Ascending aorta (tissue), 2 donors: ENCODE measurements at places on chromosomes 6 and 20.

GRCh38 chr6:43075670-43076463 lies at the start of gene PTK7:
Gene PTK7, plus strand, starts transcription at chr6:43076314. Its CDS starts 175 bp downstream, at chr6:43076489.
- DNase-seq, result no peak

DNA sequence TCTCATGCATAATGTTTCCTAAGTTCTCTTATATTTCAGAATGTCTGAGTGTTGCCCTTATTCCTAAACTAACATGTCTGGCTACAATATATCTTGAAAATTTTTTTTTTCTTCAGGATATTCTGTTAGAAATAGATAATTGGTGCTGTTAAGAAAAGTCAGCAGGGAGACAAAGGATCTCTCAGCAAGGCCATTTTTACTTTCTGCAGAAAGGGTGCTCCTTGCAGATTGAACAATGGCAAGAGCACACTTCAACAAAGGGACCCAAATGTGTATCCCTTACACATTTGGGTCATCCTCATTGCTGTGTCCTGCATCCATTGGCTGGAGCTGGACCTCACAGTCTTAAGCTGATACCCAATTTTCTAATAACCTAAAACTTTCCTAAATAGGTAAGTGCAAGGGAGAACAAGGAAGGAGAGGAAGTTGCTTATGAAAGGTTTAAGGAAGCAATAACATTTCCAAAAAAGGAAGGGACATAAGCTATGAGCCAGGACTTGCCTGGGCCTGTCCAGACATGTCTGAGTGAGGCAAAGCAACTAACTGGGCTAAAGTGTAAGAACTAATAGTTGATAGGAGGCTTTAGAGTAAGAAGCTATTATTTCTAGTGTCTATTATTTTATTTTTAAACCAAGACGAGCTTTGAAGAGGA lies 429.6 kb downstream of the BCKDHB start:
- DNase-seq, result no peak

GRCh38 chr6:161066511-161066910 lies 74.9 kb downstream of the MAP3K4 start:
- no peak for DNase-seq

DNA sequence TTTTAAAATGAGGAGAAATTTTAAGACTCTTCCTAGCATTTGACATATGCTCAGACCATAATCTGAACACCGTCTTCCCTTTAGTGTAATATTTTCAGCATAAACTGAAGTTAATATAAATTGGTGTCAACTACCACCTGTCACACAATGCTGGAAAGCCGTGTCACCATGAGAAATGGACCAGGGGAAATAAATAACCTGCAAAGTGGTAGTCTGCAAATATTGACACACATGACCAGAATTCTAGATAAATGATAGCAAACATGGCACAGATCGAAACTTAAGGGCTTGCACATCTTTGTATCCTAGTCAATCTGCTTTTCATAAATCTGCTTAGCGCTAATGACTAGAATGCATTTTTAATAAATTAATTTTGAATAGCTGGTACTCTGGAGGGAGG lies 191.9 kb downstream of the CD83 start:
- DNase-seq, result no peak

DNA sequence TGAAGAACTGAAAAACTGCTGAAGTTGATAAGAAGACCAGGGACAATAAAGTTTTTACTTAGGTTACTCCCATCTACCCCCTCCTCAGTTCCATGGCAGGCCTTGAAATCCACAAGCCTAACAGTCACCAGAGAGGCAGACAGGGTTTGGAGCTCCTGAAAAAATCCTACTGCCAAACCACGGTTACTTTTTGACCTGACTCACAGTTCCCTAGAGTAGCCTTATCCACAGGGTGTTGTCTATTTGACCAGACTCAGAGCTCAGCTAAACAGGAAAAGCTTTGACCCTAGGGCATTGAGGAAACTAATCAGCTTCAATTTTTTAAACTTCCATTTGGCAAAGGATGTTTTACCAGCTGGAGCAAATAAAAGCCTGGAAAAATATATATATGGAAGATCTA lies 257.7 kb upstream of the NT5E start:
- DNase-seq, result no peak

DNA sequence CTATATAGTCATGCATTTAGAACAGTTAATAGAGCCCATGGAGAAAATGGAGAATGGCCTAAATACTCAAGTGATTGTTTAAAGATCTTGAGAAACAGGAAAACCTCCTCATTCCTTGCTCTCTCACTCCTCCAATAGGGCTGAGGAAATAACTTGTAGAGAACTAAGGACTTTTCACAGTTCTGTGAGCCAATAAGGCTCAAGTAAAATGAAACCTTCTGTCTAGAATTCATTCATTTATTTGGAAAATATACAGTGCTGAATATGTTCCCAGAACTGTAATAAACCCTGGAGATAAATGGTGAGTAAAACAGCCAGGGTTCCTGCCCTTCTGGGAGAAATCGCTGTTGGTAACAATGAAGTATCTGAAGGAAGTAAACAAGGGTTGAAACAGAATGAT lies 35.3 kb downstream of the ELOVL2 start:
- no peak for DNase-seq

DNA sequence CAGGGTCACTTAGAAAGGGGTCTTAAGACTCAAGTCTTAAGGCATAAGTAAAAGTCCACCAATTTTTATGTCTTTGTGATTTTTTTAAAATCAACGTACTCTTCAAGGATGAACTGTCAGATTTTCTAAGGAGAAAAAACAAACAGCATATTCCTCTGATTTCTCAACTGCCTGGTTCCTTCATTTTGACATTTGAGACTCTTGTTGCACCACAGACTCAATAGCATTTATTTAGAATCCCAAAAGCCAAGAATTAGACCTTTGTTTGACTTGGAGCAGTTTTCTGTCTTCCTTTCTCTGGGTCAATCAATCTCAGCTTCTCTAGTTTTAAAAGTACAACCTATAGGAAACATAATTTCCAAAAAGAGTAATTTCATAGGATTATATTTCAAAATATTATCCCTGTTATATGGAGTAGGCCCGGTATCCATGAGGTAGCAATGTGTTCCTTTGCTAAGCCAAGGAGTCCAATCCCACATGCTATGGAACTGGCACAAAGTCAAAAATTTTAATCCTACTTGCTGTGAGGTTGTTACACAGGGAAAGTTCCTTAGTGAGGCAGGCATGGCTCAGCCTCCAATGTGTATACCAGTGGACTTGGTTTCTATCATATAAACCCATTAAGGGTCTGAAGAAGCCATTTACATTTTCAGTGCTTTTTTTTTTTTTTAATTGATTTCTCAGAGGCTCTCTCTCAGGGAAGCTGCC lies 405.7 kb downstream of the KIF16B start:
- no peak for DNase-seq

DNA sequence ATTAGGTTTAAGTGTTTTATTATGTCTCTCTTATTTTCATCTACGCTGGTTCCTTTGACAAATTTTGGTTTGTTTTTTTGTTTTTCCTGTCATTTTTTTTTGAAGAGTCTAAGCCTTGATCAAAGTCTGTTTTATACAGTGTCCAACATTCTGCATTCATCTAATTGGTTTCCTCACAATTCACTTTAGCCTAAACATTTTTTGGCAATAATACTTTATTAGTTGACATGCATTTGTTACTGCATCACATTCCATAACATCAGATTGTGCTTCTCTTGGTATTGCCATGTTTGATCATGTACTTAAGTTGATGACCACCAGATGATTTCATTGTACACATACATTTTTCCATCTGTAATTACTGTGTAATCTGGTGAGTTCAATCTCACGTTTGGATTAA lies 173.2 kb downstream of the ZFAND3 start:
- no peak for DNase-seq

- DNase-seq, result no peak
These were observed 24.2 kb downstream of the SGK1 start for GRCh38 chr6:134293659-134294161.

GRCh38 chr20:63258781-63259180 lies 4.5 kb upstream of the NKAIN4 start:
- DNase-seq, result no peak

GRCh38 chr6:28693033-28693750 lies 167.5 kb downstream of the GPX5 start:
- DNase-seq, result no peak

DNA sequence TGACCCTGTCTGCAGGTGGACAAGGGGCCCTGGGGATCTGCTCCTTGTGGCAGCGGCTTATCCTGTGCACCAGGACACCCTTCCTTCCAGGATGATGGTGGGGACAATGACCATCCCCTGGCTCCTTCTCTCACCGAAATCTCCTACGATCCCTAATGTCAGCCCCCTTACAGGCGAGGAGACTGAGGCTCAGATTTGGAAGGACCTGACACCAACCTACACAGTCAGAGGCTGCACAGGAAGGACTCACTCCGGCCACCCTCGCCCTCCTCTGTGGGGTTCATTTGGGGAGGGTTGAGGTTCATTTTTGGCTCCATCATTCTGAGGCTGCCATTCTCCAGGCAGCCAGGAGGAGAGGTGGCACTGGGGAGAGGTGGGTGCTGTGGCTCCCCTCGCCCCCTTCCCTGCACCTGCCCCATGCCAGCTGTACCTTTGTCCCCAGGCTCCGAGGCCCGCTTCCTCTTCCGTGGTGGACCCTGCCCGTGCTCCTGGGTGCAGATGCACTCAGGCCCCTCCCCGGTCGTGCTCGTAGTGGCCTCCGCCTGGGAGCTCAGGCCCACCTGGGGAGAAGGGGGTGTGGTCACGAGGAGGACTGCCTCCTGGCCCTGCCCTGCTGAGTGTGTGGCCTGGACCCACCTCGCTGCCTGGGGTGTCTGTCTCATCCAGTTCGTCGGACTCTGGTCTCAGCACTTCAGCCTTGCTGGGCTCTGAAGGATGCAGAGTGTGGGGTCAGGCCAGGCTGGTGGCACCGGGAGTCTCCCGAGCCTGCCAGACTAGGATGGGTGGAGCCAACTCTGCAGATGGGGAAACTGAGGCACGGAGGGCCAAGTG lies 5.3 kb upstream of the CABLES2 start:
- no peak for DNase-seq

DNA sequence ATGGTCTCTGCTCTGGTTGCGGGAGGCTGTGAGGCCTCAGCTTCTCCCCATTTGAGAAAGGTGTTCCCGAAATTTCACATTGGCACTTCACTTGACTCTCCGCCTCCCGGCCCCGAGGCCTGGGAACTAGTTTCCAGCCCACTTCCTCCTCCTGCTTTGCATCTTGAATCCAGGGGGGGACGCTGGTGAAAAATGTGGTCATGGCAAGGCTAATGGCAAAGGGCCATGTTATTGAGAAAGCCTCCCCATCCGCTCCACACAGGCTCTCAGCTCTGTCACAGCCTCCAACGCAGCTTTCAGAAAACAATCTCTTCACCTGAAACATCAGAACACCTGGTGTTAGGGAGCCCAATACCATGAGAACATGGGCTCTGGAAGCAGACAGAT lies 5.6 kb downstream of the PLAGL2 start:
- DNase-seq, result no peak

GRCh38 chr6:1698527-1698926 lies 88.8 kb downstream of the FOXC1 start:
- DNase-seq, result no peak

DNA sequence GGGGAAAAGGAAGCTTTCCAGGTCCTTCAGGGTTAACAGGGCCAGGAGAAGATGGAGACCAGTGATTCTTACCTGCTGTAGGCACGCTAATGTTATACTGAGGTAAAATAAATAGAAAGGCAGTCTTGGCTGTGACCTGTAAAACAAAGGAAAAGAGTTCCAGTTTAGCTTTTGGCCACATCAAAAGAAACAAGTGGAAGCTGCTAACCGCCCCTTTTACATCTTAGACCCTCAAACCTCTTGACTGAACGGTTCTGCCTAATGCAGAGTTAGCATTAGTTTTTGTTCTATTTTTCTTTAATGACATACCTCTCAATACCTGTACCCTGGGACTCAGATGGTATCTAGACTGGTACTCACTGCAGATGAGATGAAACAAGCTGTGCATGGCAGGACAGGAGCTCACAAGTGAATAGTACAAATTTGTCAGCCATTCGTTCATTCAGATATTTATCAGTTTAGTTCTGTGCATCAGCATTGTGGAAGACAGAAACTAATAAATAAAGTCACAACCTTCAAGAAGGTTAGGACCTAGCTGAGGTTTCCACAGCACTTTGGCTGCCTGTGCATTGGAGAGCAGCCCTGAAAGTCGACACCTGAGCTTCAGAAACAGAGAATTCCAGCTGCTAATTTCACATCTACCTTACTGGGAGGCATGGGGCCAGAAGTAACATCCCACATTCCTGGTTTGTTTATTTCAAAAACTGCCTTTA lies 41.0 kb downstream of the TRAM2 start:
- DNase-seq, result no peak

GRCh38 chr6:31476515-31477139 lies 21.3 kb upstream of the MICB start:
- DNase-seq, result no peak

DNA sequence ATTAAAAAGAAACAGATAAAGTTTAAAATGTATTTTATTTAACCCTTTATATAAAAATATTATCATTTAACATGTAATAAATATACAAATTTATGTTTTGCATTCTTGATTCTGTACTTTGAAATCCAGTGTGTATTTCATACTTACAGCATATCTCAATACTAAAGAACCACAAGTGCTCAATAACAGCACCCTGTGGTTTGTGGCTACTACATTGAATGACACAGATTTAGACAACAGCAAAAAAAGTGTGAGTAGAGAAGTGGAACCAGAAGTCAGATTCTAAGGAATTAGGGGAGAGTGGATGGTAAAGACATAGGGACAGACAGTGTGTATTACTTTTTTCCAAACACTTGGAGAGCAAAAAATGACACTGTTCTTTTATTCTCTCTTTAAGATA lies 524.5 kb downstream of the BMP2 start:
- DNase-seq, result no peak

- DNase-seq, result no peak
These were observed 26.4 kb upstream of the FABP7 start for GRCh38 chr6:122753000-122753687.

GRCh38 chr6:125787791-125788190 lies 3.0 kb upstream of the NCOA7 start:
- DNase-seq, result no peak

DNA sequence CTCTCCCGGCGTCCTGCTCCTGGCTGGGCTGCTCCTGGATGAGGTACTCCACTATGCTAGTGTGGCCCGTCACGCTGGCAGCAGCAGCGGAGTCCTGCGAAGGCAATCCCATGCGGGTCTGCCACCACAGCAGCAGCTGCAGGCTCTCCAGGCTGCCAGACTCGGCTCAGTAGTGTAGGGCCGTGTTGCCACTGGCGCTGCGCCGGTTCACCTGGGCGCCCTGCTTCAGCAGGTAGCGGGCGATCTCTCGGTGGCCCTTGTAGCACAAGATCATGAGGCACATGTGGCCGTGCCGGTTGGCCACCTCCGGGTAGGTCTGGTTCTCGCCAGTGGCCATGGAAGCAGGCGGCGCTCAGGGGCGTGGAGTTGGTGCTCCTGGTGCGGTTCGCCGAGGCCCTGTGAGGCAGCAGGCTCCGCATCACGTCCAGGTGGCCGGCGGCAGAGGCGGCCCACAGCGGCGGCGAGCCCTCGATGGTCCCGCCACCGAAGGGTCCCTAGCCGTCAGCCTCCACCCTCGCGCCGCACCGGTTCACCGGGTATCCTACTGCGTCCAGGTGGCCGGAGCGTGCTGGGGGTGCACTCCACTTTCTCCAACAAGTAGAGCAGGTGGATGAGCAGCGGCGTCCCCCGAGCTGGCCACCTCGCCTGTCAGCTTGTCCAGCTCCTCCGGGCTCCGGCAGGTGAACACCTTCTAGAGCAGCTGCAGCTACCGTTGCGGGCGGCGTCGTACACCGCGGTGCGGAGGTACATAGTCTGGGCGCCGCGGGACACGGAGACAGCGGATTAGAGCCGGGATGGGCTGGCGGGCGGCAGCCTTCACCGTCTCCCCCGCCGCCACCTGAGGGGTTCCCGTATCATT lies 19.8 kb downstream of the RFPL4B start:
- DNase-seq, result no peak

- no peak for DNase-seq
These were observed 66.0 kb downstream of the BLOC1S5 start for GRCh38 chr6:7998103-7998725.
